Urinary bladder (tissue), 4 donors: ENCODE measurements at places on chromosomes 6 and 20.

DNA sequence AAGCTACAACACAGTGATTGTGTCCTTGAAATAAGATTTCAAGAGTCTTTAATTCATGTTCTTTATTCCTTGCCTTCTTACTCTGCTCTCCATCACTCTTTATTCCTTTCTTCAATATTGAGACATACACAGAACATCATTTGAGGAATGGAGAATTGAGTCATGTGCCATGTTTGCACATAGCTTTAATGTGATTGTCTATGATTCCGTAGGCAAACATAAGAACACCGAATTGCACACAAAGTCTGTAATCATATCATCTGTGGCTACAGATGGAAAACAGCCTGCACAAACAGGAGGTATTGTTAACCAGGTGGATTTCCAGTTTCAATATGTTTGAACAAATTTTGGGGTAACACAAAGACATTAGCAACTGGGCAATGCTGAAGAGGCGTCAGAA, 571.6 kb upstream of the GJE1 start:
- DNase-seq, result no peak

- no peak for DNase-seq
Observed at GRCh38 chr6:137432054-137432611, 62.1 kb downstream of the OLIG3 start.

GRCh38 chr6:30679765-30680535, 6.5 kb downstream of the PPP1R18 start:
- no peak for DNase-seq

GRCh38 chr6:81939766-81940165, 187.3 kb upstream of the TENT5A start:
- DNase-seq, result no peak

- no peak for DNase-seq
Observed at GRCh38 chr20:35286899-35287508, 2.4 kb upstream of the EIF6 start.

- no peak for DNase-seq
Observed at GRCh38 chr6:32291543-32291942, 67.7 kb upstream of the NOTCH4 start.
